ENCODE measurements at places on chromosomes 5 and 9.
A peak's percentile ranks its signal among the peaks of the same experiment; 100 is the strongest.

DNA sequence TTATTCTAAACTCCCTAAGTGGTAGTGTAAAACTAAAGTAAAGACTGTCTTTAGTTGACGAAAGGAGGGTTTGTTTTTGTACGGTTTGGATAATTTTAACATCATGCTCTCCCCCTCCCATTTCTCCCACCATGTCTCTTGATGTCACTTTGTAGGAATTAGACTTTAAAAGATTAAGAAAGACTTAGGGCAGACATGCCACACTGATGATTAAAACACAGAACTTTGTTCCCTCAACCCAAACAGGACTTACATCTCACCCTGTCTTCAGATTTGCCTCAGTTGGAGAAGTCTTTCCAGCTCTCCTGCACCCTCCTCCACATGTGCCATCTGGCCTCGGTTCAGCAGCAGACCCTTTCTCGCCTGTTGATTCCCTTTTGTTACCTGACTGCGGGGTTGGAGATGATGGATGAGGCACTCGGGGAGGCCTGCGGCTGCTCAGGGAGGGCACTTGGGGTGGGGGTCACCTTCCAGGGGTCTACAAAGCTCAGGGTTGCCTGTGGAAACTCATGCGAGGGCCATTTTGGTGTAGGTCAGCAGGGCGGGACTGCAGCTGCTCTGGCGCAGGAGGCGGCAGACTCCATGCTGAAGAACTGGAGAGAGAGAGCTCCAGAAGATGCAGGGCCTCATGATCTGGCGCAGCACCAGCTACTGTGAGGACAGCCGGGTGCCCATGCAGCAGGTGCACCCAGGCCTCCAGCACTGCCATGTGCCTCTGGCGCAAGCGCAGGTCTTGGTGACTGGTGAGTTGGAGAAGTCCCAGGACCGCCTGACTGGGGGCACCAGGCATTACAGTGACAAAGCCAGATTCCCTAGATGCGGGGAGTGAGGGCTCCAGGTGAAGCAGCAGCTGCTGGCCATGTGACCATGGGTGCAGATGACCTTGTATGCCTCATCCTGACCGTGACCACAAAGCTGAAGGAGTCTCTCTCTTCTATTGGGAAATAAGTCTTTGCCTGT is 24.5 kb upstream of the EXOC3 start:
- DNase-seq, result no peak

DNA sequence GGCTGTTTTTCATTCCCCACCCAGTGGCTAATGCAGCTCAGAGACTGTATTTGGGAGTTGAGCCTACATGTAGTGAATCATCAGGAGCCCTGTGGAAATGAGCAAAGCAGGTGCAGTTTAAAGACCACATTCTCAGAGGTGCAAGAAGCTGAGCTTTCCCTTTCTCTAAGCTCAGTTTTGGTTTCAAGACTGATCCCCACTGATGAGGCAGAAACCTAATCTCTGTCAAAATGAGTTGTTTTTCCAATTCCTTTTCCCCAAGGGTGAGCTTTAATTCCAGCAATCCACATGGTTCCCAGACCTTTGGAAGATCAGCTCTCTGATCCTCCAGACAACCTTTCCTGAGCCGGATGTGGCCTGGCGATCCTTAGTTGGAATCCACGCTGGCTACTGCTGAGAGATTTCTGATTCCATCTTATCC is 420.5 kb downstream of the EBF1 start:
- no peak for DNase-seq

- no peak for DNase-seq
These were observed 33.8 kb upstream of the NEURL1B start for GRCh38 chr5:172607213-172607793.

DNA sequence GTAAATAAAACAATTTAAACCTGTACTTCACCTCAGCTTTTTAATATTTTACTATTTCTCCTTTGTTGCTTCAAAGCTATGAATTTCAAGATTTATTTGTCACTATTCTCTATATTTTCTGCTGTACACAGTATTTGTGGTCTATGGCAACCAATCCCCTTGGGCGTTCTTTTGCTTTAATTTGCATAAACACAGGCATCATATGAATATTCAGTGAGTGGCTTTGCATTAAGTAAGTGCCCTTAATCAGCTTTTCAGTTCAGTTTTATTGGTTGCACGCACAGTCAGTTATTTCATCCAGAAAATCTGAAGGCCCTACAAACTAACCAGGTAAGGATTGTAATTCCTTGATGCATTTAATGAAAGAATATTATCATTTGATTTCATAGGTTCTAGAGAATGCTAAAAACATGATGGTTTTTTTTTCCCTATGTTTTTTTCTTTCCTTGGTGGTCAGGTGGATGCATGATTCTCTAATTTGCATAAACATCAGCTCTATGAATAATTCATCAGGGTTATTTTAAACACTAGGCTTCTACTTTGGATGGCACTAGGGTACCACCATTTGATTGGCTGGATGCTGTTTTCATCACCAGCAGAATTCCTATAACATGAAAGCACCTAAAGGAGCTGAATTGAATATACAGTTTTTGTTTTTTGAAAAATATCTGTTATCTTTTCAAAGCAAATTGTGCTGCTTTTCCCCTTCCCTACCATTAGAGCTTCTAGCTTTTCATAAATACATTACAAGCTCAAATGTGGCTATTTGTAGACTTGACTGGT is 249.2 kb upstream of the CCNH start:
- no peak for DNase-seq

DNA sequence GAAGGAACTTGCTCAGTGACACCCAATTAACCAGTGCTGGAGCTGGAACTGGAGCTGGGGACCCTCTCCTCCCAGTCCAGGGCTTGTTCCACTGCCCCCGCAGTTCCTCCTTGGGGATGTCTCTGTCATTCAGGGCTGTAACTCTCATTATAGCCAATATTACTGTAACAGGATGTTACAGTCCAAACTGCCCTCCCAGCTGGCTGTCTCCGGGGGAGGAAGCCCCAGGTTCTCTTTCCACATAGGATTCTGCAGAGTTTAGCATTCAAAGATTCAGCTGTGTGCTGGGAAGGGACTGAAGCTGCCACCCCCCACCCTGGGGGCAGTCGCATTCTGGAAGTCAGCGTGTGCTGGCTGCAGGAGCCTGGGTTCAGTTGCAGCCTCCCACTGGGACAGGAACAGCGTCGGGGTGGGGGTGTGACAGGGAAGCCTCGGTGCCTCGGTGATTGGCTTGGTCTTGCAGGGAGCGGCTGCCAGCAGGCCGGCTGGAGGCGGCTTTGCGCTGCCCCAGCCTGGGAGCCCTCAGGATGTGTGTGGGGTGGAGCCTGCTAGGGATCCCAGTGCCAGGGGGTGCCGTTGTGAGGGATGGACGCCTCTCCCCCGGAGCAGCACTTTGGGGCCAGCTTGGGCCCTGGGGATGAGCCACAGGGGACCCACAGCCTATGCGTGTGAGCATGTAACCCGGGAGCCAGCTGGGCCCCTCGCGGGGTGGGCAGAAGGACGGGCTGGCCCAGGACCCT is 101.1 kb downstream of the RGS3 start:
- no peak for DNase-seq

DNA sequence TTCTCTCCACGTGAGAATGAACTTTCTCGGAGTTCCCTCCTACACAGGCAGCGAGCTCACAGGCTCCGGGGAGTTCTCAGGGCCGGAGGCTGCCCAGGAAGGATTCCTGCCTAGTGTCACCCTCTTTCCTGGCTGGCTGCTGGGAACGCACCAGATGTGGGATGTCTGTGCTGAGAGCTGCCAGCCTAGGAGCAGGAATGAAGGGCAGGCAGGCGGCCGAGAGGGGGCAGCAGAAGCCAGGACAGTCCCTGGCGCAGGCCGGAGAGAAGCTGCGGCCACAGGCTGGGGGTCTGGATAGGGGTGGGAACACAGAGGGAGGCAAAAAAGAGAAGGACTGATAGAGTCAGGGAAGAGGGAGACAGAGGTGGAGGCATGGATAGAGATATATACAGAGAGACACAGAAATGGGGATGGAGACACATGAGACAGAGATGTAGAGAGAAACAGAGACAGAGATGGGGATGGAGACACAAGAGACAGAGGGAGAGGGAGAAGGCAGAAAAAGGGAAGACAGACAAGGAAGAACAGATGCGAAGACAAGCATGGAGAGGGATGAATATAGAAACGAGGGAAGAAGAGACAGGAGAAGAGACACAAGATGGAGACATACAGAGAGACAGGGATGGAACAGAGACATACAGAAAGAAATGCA is 25.3 kb upstream of the ENHO start:
- peak; percentile 50 for DNase-seq

Measured in common myeloid progenitor, CD34-positive (primary cell).